ENCODE measurements at places on chromosomes 4 and X.

- no peak for DNase-seq
These were observed 133.4 kb upstream of the MSX1 start for GRCh38 chr4:4726051-4726450.

DNA sequence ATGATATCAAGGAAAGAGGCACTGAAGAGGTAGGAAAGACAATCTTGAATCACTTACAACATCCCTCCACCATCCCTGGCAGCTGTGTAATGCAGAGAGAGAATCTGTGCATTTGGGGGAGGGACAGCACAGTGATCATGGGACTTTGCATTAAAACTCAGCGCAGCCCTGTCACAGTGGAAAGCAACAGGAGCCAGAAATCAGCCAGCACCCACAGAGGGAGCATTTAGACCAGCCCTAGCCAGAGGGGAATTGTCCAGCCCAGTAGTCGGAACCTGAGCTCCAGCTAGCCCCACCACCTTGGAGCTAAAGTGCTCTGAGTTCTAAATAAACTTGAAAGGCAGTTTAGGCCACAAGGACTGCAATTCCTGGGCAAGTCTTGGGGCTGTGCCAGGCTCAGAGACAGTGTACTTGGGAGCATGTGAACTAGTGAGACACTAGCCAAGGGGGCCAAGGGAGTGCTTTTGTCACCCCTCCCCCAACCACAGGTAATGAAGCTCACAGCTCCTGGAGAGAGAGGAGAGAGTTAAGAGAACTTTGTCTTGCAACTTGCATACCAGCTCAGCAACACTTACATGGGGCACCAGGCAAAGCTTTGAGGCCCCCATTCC, 83.9 kb upstream of the FAM241A start:
- no peak for DNase-seq

DNA sequence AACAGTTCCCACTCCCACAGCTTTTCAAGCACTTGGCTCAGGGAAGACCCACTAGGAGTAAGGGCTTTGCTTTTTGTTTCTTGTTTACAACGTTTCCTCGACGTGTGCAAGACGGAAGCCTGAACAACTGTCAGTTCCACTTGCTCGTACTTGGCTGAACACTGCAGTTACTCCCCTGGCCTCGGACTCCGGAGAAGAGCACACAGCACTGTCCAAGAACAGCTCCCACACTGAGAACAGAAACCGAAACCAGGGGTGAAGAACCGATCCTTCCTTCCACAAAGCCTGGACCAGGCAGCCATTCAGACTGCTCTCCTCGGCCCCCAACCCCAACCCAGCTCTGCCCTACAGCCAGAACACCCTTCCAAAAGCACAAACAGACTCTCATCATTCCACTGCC, 25.5 kb downstream of the IRF2 start:
- DNase-seq, result peak; percentile 9

GRCh38 chr4:139655116-139655515, 10.5 kb upstream of the MGST2 start:
- DNase-seq, result peak; percentile 48

GRCh38 chrX:104172788-104173187, 6.5 kb downstream of the FAM199X start:
- no peak for DNase-seq

DNA sequence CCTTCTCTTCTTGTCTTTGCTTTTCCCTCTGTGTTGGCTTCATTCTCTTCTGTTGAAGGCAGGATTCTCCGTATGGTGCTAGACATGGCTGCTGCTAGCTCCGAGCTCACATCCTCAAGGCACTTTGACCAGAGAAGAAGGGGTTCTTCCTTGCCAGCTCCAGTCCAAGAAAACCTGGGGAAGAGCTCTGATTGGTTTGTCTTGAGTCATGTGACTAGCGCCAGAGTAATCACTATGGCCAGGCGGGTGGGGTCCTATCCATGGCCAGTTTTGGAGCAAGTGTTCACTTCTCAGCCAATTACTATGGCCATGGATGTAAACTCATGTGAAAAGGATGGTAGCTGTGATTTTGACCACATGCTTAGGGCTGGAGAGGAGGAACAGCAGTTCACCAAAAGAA, 74.2 kb downstream of the CT47B1 start:
- DNase-seq, result no peak

- no peak for DNase-seq
These were observed 8.9 kb downstream of the POLA1 start for GRCh38 chrX:24702362-24703184.

- peak; percentile 24 for DNase-seq
These were observed 22.1 kb downstream of the TMEM131L start for GRCh38 chr4:153488006-153488891.

DNA sequence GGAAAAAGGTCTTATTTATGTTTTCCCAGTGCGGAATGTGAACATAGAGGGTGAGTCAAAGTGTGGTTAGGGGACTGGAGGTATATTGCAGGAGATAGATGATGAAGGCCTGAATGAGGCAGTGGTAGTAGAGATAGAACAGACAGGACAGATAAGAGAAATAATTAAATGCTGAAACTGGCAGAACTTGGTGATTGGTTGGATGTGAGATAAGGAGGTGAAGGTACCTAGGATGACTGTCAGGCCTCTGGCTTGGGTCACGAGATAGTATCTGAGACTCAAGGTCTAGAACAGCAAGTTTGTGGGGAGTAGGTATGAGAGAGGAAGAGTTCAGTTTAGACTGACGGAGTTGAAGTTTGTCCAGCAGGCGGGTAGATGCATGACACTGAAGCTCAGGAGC, 3.5 kb downstream of the MND1 start:
- peak; percentile 42 for DNase-seq

DNA sequence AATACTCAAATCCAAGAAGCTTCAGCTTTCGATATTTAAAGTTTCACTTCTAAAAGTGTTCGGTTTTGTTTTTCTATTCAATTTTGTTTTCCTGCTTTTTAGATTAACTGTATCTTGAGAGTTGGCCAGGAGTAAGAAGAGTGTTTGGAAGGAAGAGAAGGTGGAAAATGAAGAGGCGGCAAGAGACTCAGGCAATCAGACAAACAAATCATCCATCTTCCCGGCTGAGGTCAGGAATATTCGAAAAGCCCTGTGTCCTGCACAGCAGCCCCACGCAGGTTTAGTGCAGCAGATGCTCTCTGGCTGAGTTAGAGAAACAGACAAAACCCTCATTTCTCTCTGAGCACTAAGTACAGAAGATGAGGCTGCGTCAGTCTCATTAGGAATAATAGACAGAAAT, 330.3 kb upstream of the NOCT start:
- no peak for DNase-seq

- DNase-seq, result no peak
These were observed 44.6 kb downstream of the C4orf50 start for GRCh38 chr4:5973486-5974220.

- no peak for DNase-seq
These were observed 66.9 kb downstream of the LUZP4 start for GRCh38 chrX:115356369-115356768.
